Nasal cavity respiratory epithelium epithelial cell of viscerocranial mucosa (primary cell): ENCODE measurements at places on chromosomes 5 and 9. TPM values are rescaled to one million over a fixed set of nuclear protein-coding genes. Genes with fewer than 3 reads are reported as not detected.

Gene ZNF608
- 1.4 and 17.4 TPM in 2 replicates for total RNA-seq

Gene EIF4E1B
- not detected in 2 replicates for total RNA-seq

Gene SPINK6
- 1.7 TPM in 1 of 2 replicates, not detected in the other for total RNA-seq

Gene RASGRF2
- 0.71 and 1.0 TPM in 2 replicates for total RNA-seq

Gene FAM163B
- not detected in 2 replicates for total RNA-seq

Gene OLFML2A
- total RNA-seq, result 3.1 and 128 TPM in 2 replicates

Gene FCN1
- total RNA-seq, result not detected in 2 replicates
